ENCODE measurements at places on chromosomes 11 and 22. TPM values are rescaled to one million over a fixed set of nuclear protein-coding genes. Genes with fewer than 3 reads are reported as not detected.

- no peak for DNase-seq
Observed at GRCh38 chr22:41770715-41771468, 29.6 kb upstream of the CCDC134 start.

DNA sequence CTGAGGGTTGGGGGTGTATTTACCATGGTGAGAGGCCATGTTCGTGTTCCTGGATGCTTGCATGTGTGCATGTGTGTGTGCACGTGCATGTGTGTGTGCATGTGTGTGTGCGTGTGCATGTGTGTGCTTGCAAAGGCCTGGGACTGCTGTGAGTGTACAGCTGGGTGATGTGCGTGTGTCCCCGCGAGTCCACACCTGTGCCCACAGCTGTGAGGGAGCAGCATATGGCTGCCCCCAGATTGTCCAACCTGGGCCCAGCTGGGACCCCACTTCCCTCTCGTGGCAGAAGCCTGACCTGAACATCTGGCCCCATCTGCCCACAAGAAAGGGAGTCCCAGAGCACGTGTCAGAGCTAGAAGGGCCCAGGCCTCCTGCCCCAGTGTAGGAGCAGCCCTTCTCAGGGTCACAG lies 8.4 kb upstream of the CD248 start:
- DNase-seq, result no peak

DNA sequence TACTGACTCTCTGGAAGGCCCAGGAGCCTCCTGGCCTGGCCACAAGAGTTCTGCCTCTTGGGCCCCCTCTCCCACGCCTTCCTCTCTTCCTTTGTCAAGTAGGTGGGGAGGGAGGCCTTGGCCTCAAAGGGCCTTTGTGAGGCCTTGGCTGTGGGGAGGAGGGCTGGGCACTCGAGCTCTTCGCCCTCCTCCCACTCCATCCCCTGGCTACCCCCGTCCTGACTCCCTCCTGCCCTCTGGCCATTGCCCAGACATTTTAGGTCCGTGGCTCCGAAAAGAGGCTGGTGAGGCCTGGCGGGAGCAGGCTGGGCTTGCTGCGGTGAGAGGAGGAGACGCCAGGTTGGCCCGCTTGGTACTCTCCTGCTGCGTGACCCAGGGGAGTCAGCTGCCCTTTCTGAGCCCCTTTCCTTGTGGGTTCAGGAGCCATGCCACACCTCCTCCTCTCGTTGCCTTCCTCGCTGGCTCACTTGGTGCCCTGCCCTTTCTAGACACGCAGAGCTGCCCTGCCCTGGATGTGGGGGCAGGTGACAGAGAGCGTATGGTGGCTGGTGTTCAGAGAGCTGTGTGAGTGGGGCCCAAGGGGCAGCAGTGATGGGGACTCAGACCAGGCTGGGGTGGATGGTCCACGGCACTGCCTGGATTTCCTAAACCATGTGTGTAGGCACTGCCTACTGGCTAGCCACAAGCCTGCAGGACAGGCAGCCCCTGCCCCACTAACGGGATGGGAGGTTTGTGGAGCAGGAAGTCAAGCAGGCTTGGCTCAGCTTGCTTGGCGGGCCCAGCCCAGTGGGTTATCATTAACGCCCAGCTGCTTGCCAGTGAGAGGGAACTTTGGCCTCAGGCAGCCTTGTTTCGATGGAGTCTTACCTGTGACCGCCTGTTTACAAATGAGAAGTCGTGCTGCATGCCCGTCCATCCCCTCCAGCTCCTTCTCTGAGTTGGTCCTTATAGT lies 15.8 kb upstream of the OMP start:
- DNase-seq, result no peak

DNA sequence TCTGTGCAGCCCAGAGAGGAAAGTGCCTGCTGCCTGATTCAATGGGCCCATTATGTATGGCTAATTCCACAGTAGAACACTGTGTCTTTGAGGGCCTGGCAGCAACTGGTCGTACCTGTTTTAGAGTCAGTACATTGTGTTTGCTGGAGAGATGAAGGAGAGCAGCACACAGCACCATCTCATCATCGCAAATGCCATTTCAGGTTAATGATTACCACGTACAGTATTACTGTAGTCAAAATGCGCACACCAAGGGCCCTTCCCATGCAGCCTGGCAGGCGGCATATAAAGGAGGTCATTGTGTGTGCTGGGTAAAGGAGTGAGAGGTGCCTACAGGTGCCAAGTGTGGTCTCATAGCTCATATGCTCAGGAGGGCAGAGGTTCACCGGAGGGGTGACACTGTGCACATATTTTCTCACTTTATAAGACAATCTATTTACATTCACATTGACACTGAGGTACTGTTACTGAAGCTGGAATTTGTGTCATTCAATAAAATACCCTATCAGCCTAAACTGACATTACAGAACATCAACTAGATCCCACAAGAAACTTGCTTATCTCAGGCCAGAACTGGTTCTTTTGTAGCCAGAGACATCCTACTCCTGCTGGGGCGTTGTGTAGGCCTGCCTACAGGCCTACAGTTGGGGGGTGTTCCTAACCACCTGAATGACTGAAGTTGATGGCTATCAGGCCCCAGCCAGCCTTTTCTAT lies 90.4 kb downstream of the APIP start:
- no peak for DNase-seq

- no peak for DNase-seq
Observed at GRCh38 chr11:82907371-82907770, 5.8 kb downstream of the DDIAS start.

- DNase-seq, result peak; percentile 24
Observed at GRCh38 chr22:38172832-38173640, 8.6 kb downstream of the PLA2G6 start.

- DNase-seq, result no peak
Observed at GRCh38 chr11:103894673-103895072, 141.8 kb upstream of the DDI1 start.

DNA sequence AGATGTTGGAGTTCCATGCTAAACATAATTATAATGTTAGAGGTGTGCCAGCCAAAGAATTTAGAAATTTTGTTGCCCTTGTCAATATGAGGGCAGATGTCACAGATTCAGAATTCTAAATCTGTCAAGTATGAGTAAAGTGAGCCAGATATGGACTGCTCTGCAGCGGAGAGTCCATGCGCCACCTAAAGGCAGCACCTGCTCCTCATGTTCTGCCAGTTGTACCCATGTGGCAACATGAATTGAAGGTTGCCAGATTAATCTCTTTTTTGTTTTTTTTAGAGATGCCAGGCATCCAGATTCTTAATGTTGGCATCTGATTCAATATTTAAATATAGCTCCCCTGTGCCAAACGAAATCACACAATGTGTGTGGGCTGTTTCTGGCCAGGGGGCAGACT lies 678.6 kb upstream of the ANO5 start:
- no peak for DNase-seq

DNA sequence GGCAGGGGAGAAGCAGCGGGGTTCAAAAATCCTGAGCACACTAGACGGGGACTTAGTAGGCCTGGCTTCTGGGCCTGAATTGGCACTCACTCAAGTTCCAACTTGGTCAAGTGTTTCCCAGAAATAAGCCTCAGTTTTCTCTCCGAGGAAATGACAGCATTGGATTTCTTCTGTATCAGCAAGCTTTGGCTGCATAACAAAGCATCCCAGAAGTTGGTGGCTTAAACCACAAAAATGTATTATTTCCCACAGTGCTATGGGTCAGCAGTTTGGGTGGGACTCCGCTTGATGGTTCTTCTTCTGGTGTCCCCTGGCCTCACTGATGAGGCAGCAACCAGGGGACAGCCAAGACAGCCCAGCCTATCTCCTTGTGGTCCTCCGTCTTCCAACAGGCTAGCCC lies 1.6 kb upstream of the CYTH4 start:
- no peak for DNase-seq

- DNase-seq, result no peak
Observed at GRCh38 chr22:33897448-33897835, 22.8 kb downstream of the LARGE1 start.

GRCh38 chr22:39624501-39624821 lies 53.9 kb downstream of the CACNA1I start:
- no peak for DNase-seq

- no peak for DNase-seq
Observed at GRCh38 chr22:33272180-33272579, 214.0 kb upstream of the SYN3 start.

DNA sequence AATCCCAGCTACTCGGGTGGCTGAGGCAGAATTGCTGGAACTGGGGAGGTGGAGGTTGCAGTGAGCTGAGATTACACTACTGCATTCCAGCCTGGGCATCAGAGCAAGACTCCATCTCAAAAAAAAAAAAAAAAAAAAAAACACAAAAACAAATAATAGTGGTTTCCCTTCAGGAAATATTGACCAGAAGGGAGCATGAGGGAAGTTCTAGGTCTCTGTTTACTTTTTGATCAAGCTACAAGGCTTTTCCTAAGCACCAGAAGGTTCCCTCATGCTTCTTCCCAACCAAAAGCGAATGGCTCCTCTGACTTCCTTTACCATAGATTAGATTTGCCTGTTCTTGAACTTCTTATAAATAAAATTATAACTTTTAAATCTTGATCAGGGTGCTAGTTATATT lies 18.3 kb downstream of the MYO18B start:
- DNase-seq, result no peak

DNA sequence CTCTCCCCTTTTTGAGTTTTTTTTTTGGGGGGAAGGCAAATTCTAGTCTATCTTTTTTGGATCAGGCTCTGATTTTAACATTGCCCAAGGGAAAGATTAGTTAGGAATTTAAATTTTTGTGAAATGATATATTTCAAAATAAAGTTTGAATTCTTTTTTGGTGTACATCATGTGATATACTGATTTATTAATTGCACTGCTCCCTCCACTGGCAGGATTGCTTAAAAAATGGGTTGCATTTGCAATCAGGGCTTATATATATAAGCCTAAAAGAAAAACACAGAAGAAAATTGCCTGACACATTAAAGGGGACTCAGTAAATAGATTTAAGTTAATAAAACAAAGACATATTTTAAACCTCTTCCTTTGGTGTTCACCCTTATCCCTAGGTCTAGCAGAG lies 1.2 kb downstream of the DYNC2H1 start:
- no peak for DNase-seq

DNA sequence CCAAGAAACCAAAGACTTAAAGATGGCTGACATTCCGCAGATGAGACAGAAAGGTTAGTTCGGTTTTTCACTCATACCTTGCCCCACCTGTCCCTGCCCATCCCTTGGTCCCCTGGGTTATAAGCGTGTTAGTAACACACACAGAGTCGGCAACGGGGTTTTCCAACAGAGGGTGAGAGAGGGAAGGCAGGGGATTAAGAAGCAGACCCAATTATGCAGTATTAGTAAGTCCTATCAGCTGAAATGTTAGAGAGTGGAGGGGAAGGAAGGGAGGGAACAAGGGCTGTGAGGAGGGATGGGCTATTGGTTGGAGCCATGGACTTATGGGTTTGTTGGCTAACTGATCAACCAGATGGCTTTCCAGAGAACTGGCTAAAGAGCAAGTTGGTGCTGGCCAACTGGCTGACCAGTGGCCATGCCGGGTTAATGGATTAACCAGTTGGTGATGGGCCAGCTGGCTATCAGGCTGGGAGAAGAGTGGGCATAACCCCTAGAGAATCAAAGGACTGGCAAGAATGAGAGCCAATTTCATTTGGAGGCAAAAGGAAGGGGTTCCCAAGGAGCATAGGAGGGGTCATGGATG lies 45.5 kb downstream of the NRXN2 start:
- no peak for DNase-seq

- no peak for DNase-seq
Observed at GRCh38 chr11:131204765-131205380, 165.5 kb upstream of the NTM start.

DNA sequence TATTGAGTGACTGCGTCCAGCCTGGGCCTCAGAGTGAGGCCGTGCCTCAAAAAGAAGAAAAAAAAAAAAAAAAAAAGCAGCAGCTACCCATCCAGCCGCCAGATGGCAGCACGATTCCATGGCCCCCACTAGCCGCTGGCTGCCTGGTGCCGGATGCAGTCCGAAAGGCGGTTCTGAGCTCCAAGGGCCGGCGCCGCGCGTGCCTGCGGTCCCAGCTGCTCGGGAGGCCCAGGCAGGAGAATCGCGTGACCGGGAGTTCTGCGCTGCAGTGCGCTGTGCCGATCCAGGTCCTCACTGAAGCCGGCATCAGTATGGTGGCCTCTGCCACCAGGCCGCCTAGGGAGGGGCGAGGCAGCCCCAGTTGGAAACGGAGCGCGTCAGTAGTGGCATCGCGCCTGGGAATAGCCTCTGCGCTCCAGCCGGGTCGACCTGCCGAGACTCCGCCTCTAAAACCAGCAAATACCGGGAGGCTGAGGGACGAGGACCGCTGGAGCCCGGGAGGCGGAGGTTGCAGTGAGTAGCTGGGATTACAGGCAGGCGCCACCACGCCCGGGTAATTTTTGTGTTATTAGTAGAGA lies 19.3 kb downstream of the SCARF2 start:
- DNase-seq, result peak; percentile 69

- DNase-seq, result no peak
Observed at GRCh38 chr11:118703563-118704106, 24.2 kb upstream of the TREH start.

- DNase-seq, result no peak
Observed at GRCh38 chr11:44610186-44610955, 44.9 kb downstream of the CD82 start.

DNA sequence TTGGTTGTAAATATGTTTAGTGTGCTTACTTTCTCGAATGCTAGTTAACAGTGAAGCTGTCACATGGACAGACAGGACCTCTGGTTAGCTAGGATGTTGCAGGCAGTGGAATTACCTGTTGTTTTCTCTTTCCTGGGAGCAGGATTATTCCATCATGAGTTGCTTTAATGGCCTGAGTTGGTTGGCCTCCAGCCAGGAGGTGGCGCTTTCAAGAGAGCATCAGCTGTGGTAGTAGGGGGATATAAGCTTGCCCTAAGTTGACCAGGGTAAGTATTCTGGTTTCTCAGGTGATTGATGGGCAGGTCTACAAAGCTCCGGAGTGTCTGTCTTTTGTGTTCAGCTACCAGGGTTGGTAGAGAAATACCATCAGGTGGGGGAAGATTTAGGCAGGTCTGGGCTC lies 43.5 kb downstream of the NELL1 start:
- DNase-seq, result no peak

DNA sequence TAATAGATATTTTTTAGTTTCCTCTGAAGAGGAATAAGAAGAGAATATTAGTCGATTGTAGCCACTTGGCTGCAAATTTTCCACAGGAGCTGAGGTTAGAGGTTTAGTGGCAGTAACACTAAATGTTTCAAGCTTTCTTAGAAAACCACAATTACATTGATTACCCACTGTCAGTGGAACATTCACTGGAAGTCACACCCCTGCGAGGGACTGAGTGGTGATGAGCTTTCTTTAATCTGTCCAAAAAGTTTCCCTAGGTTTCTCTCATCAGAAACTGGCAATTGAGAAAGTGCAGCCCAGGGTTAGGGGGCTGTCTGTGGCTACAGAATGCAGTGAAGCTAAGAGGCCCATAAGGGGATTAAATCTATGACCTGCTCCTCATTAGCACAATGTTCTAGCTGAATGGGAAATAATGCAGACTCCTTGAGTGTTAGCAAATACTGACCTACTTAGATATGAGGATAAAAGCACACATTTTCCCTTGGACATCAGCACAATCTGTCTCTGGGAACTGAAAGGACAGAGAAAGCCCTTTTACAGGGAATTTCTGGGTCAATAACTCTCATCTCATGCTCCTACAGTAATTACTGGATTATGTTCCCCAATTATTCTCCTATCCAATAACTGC lies 189.5 kb downstream of the FAM76B start:
- peak; percentile 35 for DNase-seq

The OR5P2 gene
- total RNA-seq, result not detected

The MPZL3 gene
- 72.0 TPM for total RNA-seq

The RCOR2 gene
- not detected for total RNA-seq

The UPK3A gene
- not detected for total RNA-seq

The USP2 gene
- total RNA-seq, result 0.37 TPM

The KCNJ5 gene
- not detected for total RNA-seq

The SAA2 gene
- total RNA-seq, result 6.3 TPM

The MS4A14 gene
- not detected for total RNA-seq

The CLDN5 gene
- total RNA-seq, result 0.38 TPM

The CHADL gene
- total RNA-seq, result 0.60 TPM

The TMEM225 gene
- not detected for total RNA-seq
